ENCODE measurements at places on chromosomes 2 and 18. TPM values are rescaled to one million over a fixed set of nuclear protein-coding genes. Genes with fewer than 3 reads are reported as not detected.

DNA sequence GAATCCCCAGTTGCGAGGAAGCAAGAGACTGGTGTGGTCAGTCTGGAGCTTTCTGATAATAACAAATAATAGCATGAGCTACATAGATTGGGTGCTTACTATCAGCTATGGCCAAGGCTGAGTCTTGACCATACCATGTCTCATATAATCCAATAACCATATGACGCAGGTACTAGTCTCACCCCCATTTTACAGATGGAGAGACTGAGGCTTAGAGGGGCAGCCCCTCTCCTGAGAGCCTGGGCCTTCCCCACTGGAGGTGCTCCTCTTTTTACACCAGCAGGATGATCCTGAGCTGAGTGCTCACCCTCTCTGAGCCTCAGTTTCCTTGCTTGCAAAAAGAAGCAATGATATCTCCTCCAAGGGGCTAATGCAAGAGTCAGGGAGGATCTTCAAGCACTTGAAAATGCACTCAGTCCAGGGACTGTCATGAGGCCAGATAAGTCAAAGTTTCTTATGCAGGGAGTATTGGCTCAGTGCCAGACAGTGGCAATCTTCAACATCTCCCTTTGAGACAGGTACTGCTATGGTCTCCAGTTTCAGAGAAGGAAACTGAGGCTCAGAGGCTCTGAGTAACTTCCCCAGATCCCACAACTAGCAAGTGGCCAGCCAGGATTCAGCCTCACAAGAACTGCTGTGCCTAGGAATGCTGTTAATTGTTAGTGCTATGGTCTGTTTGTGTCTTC, 149.7 kb downstream of the TFCP2L1 start:
- no peak for DNase-seq

DNA sequence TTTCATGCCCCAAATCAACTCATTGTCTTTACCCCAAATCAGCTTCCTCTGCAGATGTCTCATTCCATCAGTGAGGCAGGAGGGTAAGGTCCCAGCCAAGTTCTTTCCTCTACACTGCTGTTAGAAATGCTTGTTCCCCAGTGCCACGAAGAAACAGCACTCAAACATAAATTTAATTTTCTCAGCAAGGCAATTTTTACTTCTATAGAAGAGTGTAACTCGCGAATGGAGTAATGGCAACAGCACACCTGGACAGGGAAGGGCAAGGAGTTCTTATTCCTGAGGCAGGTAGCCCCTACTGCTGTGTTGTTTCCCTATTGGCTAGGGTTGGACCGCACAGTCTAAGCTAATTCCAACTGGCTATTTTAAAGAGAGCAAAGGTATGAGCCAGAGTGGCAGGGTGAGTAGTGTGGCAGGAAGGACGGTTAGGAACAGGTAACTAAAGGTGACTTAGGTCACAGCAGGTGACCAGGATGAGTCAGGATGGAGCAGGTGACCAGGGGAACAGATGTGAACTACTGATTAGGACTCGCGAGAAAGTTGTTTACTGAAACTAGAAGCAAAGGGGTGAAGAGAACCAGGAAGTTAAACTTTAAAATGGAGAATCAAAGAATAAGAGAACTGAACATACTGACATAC, 12.0 kb upstream of the CEP68 start:
- no peak for DNase-seq

DNA sequence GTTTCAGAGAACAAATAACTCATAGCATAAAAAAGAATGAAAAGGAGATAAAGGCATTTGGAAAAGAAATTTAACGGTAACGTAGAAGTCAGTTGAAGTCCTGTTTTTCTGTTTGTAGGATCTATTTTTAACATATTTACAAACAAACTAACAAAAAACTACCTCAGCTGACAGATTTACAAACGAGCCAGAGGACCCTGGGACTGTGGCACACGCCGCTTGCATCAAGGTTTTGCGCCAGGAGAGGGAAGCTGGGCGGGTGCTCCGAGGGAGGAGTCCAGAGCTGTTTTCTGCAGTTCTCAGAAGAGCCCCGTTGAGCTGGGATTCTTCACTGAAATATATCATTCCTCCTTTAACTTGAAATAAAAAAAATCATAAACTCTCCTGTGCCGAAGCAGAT, 13.6 kb upstream of the TMEM18 start:
- no peak for DNase-seq

DNA sequence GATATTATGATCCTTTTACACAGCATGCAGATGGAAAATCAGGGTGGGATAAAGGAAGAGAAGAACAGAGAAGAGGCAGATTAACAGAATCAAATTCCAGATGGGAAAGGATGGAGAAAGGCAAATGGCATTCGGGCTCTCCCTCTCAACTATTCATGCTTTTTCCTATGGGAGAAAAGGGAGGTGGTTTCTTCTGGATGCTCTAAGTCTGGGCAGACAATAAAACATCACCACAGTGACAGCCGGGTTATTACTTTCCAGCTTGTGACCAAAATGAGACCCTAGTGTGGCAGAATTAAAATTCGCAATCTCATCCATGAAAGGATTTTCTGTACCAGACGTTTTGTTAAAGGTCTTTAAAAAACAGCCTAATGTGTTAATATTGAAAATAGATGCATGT, 440.7 kb downstream of the RND3 start:
- no peak for DNase-seq

DNA sequence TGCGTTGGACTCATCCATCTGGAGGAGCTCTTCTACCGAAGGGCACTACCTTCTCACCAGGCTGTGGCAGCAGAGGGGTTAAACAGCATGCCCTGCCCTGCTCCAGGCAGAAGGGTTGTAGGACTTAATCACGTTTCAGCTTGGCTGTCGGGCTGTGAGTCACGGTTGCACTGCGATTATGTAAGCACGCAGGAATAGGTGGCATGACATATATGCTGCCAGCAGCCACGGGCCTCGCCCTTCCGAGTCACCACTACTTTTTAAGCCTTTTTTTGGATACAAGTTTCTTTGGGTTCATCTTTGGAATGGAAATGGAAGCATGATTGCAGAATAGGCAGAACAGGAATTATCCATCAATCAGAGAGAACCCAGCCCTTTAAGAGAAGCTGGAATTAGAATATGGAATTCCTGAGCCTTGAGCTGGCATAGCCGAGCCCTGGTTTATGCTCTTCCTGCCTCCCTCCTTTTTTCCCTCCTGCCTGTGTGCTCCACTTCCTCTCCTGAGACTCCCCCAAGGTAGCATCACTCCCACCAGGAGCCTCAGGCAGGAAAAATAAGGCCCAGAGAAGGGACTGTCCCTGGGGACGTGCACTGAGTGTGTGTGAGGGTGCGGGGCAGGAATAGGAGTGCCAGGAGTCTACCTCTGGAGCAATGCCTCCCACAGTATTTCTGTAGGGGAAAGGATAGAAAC, 86.8 kb downstream of the SEMA4F start:
- no peak for DNase-seq

DNA sequence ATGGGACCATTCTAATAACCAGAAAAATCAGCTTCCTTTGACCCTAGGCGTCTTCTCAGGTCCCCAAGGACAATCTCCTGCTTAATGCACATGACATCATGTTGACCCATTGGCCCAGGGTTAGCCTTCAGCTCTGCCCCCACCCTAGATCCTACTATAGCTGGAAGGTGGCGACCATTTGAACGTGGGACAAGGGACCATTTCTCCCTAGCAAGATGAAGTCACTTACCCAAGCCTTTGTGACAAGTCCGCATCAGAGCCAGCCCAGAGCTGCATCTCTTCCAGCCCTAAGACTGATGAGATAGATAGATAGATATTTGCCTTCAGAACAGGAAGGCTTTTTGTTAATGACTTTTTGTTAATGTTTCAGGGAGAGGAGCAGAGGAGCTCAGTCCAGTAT, 28.2 kb upstream of the TAF1B start:
- DNase-seq, result no peak

GRCh38 chr2:23157812-23158211, 227.2 kb upstream of the KLHL29 start:
- no peak for DNase-seq

DNA sequence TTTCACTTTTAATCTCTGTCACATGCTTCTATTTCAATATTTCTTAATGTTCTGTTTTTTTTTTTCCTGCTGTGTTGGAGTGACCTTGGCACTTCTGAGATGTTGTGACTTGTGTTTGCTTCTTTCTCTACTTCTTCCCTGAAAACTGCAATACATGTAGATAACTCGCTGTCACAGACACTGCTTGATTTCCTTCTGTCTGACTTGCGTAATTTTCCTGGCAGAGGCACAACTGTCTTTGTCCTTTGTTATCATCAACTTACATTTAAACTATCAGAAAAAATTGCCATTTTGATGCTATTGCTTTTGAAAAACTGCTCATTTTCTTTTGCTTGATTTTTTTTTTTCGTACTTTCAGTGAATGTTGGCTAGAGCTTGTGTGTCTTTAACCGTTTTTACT, 69.0 kb downstream of the BABAM2 start:
- DNase-seq, result no peak

- no peak for DNase-seq
Observed at GRCh38 chr2:106039634-106040315, 154.3 kb downstream of the UXS1 start.

DNA sequence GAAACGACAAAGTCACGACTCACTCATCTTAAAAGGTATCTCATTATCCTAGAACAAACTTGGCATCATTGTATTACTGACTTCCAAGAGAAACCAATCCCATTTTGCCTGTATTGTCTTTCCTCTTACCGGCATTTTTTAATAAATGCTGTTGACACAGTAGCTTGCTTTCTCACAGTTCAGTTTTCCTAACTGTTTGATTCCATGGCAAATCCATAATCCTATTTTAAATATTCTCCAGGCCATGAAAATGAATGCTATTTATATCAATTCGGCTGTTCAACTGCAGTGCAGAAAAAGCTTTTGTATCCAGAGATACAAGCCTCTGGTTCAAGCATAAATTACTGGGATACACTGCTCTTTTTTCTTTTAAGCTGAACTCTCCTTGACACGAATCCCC, 1241.9 kb downstream of the DPP10 start:
- no peak for DNase-seq

GRCh38 chr2:177282181-177282641, 17.7 kb upstream of the NFE2L2 start:
- no peak for DNase-seq

- DNase-seq, result no peak
Observed at GRCh38 chr18:52288403-52289004, 51.5 kb upstream of the DCC start.

GRCh38 chr2:99032786-99033185, 96.8 kb upstream of the CRACDL start:
- no peak for DNase-seq

GRCh38 chr2:135603543-135603942, 72.3 kb downstream of the R3HDM1 start:
- DNase-seq, result no peak

DNA sequence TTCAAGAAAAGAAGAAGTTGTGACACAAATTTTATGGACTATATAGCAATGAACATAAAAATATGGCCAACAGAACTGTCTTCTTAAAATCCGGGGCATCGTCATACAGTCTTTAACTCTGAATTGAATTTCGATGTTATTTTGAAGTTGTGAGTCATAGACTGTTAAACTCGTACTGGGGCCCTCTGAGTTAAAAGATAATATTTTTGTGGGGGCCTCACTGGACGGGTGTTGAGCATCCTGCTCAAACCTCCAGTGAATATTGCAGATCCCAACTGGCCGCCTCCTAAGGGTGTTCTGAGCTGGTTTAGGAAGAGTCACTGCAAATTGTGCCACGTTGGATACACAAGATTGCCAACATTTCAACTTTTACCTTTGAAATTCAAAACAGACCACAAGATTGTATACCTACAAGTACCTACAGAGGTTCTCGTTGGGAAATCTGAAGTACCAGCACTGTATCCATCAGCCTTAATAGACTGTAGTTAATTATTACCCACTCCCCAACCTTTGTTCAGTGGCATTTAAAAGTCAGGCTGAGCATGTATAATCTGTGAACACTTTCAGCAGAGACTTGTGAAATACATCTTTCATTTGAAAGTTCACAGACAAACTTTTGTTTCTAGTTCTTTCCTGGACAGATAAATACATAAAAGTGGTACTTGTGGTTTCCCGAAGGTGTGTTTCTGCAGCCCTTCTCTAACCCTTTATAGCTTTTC, 27.8 kb downstream of the KLHL23 start:
- DNase-seq, result no peak

DNA sequence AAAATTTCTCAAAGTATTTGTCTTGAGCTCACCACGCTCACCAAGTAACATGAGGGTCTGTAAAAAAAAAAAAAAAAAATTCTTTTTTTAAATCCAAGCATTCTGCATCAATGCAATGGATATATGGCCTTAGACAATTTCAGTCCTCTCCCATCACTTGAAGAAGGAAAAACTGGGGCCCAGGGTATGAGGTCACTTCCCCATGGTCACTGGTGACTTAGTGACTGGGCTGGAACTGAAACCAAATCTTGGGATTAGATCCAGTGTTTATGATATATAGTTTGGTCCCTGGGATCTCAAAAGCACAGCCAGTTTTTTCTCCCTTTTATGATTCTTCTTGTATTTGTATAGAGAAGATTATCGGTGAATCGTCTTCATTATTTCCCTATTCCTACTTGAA, 477.9 kb upstream of the TNP1 start:
- no peak for DNase-seq

GRCh38 chr18:36107477-36107876, 21.7 kb downstream of the SLC39A6 start:
- DNase-seq, result no peak

DNA sequence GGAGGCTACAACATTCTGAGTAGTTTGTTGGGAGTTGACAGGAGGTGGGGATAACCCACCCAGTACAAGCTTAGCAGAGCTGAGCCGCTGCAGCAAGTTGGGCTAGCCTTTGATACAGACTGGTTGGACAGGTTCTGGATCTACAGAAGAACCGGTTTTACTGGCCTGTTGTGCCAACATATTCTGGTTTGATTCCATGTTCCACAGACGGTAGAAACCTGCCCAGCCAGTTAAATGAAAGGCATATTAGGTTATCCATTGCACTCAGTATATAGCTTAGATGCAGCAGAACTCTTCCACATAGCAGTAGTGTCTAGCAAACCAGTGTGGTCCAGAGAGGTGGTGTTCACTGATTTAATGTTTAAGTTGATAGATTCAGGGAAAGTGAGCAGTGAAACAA, 19.3 kb upstream of the RBBP8 start:
- peak; percentile 74 for DNase-seq

GRCh38 chr2:239557516-239557915, 156.7 kb upstream of the HDAC4 start:
- DNase-seq, result no peak

The AQP4 gene
- polyA plus RNA-seq, result 0.38 TPM

The MROH2A gene
- polyA plus RNA-seq, result 0.18 TPM

The FTCDNL1 gene
- 1.1 TPM for polyA plus RNA-seq

The PAX8 gene
- polyA plus RNA-seq, result 269 TPM

The IL1R2 gene
- polyA plus RNA-seq, result 0.66 TPM

The LONRF2 gene
- polyA plus RNA-seq, result 2.8 TPM

The NOSTRIN gene
- 26.3 TPM for polyA plus RNA-seq

The SMYD1 gene
- not detected for polyA plus RNA-seq

The CHN1 gene
- polyA plus RNA-seq, result 28.8 TPM

The KCNG2 gene
- 0.52 TPM for polyA plus RNA-seq

All from right renal pelvis (tissue), 4 donors.